ENCODE measurements at places on chromosomes 3 and 15. TPM values are rescaled to one million over a fixed set of nuclear protein-coding genes. Genes with fewer than 3 reads are reported as not detected.

- DNase-seq = no peak
- H3K4me1 ChIP-seq = no peaks in the 10 kb centered on the region
- no peaks in the 10 kb centered on the region for H3K27me3 ChIP-seq
- no peak overlapping the region for H3K4me3 ChIP-seq
- H3K27ac ChIP-seq = no peak overlapping the region
These were observed 704.1 kb upstream of the SGO1 start for GRCh38 chr3:20890111-20890519.

GRCh38 chr3:58776231-58776630 is 109.7 kb upstream of the FAM3D start:
- no peaks in the 10 kb centered on the region for H3K4me1 ChIP-seq
- H3K36me3 ChIP-seq = no peaks in the 10 kb centered on the region
- no peak for DNase-seq
- H3K27me3 ChIP-seq = no peaks in the 10 kb centered on the region
- no peak overlapping the region for H3K4me3 ChIP-seq

The C3orf20 gene
- not detected for total RNA-seq

GRCh38 chr3:122947738-122948137 is 79.8 kb downstream of the SEMA5B start:
- H3K27me3 ChIP-seq = no peaks in the 10 kb centered on the region
- H3K4me1 ChIP-seq = no peaks in the 10 kb centered on the region
- no peaks in the 10 kb centered on the region for H3K36me3 ChIP-seq
- no peak for DNase-seq
- H3K4me3 ChIP-seq = no peak overlapping the region

DNA sequence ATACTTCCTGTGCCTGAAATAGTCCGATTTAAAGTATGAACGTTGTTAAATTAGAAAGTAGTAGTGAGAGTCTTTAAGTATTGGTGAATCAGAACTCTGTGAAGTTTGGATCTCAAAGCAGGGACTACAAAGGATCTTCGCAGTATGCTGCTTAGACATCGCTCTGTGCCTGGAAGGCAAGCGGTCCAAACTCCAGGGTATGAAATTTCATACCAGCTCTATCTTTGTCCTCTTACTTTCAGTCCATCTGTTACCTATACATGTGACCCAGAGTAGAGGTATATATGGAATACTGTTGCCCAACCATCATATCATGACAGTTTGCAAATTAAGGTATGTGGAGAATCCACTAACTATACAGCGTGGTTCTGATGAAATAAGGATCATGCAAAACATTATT is 34.5 kb downstream of the VPS8 start:
- H3K4me3 ChIP-seq = no peak overlapping the region
- no peak for DNase-seq
- peaks cover 15% of the 10 kb centered on the region for H3K36me3 ChIP-seq
- H3K27me3 ChIP-seq = no peaks in the 10 kb centered on the region
- H3K27ac ChIP-seq = no peak overlapping the region

DNA sequence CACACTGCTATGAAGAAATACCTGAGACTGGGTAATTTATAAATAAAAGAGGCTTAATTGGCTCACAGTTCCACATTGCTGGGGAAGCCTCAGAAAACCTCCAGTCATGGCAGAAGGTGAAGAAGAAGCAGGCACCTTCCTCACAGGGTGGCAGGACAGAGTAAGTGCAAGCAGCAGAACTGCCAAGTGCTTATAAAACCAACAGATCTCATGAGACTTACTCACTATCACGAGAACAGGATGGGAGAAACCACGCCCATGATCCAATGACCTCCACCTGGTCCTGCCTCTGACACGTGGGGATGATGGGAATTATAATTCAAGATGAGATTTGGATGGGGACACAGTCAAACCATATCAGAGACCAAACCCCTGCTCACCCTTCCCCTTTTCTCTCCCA is 75.0 kb downstream of the TRIM69 start:
- no peak for DNase-seq
- no peaks in the 10 kb centered on the region for H3K4me1 ChIP-seq
- no peak overlapping the region for H3K27ac ChIP-seq
- no peaks in the 10 kb centered on the region for H3K36me3 ChIP-seq
- H3K27me3 ChIP-seq = no peaks in the 10 kb centered on the region
- no peak overlapping the region for H3K4me3 ChIP-seq

DNA sequence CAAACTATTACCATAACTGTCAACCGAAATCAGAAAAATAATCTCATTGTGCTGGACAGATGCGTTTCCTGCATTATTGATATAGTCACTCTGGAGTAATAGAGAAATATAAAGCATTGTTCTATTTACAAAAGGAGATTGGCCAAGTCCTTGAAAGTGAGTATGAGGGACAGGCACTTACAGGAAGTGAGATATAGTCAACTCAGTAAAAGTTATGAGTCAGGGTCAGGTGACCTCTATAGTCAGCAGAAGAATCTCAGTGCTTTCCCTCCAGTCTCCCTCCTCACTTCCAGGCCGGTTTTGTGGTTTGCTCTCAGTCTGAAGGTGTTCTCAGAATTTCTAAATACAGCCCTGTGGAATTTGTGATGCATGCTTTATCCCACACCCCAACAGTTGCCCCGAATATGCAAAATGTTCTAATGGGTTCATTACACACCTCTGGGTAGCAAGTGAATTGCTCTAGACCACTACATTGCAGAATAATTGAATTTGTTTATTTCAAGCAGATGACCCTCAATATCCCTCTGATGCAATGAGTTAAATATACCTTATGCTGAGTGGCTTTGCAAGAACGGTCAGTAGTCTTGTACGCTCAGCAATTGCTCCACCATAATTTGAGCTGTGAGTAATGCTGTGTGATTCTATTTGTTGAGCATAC is 787.7 kb downstream of the MCTP2 start:
- DNase-seq = no peak
- H3K27ac ChIP-seq = no peak overlapping the region
- H3K4me1 ChIP-seq = peaks cover 9% of the 10 kb centered on the region
- H3K36me3 ChIP-seq = no peaks in the 10 kb centered on the region

All from sigmoid colon (tissue), 7 donors.